CD4-positive, CD25-positive, alpha-beta regulatory T cell (primary cell): ENCODE measurements at places on chromosomes 4 and X. TPM values are rescaled to one million over a fixed set of nuclear protein-coding genes. Genes with fewer than 3 reads are reported as not detected.

DNA sequence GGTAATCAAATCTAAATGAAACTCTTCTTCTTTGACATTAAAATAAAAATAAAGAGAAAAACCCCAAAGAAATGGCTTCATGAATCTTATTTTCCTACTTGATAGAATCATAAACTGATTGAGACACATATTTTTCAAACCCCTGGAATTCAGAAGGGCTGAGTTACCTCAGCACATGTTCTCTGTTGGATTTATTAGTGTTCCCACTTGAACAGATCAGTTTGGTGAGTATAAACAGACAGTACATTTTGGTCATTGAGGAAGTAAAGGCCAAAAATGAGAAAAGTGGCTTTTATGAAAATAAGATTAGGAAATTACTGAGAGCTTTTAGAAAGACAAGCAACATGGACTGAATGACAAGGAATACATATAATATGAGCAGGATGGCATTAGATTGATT, 620.4 kb downstream of the ANKRD50 start:
- DNase-seq: no peak

DNA sequence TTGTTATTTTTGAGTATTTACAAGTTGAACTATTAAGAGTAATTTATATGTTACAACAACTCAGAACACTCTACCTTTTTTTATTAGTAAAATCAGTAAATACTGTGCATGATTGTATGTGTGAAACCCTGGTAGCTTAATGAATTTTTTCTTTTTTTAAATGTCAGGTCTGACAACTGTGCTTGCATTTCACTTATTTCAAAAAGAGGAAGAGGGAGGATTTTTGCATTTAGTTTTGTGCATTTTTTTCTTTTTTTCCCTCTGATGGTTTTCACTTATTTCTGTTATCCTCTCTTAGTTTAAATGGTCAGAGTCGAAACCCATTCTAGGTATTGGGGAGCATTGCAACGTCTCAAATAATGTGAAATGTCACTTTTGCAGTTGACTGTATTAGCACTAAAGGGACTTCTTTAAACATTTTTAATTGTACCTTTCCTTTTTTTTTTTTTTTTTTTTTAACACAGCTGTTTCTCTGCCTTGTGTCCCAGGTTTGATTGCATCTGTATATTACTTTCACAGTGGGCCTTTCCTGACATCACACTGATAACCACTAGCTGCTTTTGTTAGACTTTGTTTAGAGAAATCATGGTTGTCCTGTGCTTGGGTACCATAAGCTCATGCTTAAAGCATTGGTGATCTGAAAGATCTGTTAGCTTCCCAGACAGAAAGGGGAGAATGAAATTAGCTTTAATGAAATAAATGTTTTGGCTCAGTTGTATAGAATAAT, 28.5 kb downstream of the MOB1B start:
- DNase-seq: no peak

DNA sequence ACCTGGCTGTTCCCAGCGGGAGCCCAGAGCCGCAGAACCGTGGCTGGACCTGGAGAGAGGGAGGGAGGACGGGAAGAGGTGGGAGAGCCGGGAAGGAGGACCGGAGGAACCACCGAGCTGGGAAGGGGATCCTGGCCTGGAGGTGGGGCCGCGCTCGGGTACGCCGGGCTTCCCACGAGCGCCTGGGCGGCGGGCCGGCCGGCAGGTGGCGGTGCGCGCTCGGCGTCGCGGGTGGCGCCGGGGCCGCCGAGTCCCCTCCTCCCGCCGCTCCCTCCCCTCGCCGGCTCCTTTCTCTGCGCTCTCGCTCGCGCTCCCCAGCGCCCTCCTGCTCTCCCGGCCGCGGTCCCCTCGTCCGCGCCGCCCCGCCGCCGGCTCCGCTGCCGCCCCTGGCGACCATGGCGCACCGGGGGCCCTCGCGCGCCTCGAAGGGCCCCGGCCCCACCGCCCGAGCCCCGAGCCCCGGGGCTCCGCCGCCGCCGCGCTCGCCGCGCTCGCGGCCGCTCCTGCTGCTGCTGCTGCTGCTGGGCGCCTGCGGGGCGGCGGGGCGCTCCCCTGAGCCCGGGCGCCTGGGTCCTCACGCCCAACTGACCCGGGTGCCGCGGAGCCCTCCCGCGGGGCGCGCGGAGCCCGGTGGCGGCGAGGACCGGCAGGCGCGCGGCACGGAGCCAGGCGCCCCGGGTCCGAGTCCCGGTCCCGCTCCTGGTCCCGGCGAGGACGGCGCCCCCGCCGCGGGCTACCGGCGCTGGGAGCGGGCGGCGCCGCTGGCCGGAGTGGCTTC, at the start of gene SORCS2:
TSS of gene SORCS2 (plus strand) at position 287 of the 778 bp plus-strand sequence.
- peak; percentile 14 for DNase-seq

DNA sequence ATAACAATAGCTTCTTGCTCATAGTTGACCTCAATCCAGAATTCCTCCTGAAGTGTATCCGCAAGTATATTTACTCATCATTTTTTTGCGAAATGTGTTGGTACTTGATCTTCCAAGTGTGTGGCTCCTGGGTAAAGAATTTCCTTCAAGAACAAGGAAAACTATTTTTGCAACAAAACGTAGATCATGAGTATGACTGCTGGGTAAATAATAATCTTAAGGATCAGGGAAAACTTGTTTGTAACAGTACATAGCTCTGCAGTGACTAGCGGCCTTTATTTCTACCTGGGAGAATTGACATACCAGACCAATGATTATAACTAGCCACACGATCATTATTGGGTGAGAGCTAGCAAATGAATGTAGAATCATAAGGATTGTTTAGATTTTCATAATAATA, 1311.7 kb downstream of the ARAP2 start:
- DNase-seq: no peak

- DNase-seq: no peak
These were observed 76.2 kb downstream of the UNC5C start for GRCh38 chr4:95472534-95472933.

DNA sequence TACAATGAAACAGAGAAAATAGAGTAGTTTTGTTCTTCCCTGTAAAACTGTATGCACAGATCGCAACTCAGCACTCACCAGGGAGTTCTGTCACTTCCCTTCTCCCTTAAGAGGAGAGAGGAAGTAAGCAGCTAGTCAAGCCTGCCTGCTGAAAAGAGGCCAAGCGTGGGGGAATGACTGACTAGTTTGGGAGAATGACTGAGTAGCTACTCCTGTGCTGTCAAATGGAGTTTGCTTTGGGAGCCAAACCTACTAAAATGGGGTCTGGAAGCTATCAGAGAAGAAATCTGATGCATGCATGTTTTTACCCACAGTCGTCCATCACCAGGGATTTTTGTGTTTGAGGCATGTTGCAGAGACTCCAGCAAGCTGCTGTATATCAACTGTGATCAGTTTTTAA, 54.6 kb upstream of the LHFPL1 start:
- DNase-seq: no peak

- no peak for DNase-seq
These were observed 17.4 kb upstream of the LNX1 start for GRCh38 chr4:53608649-53609048.

GRCh38 chr4:38190717-38191178, 230.6 kb downstream of the PTTG2 start:
- no peak for DNase-seq

DNA sequence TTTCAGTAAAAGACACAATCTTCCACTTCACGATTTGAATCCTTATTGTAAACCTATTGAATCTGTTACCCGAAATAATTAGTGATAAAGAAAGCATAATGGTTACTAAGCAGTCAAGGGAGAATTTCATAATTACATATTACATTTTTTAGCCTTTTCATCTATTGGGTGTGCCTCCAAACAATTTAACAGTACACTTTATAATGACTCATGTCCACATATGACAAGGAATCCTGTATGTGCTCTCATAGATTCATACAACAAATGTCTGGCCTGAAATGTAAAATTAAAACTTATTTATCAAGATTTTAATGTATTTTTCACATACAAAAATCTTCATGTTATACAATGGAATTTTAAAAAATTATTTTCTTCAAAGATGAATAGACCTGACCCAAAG, 39.4 kb downstream of the PPP3CA start:
- DNase-seq: no peak

DNA sequence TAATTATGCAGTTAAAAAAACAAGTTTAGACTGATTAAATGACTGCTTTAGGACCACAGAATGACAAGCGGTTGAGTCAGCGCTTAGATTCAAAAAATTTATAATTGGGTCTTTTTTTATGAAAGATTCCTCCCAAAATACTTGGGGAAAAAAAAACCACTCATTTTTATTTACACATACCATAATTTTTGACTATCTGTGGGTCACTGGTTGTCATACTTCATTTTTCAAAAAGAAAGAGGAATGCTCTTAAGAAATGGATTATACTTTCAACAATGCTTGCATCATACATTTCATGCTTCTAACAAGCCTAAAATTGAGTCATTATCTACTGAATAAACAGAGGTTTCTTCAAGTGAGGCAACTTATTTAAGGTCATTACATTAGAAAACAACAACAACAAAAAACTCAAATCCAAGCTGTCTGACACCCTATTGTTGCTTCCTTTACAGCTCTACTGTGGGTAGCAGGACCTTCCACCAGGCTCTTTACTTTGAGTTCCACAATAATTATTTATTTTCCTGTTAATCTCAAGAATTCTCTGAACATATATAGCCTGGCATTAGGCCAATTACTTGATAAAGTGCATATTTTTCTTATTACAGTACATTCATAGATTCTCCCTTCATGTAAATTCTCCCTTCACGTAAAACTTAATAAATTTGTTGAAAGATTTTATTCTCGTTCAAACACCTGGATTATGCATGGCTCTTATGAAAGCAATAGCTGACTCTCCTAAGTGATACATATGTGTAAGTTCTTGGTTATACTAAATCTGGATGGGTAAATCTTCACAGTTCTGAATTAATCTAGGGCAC, 445.5 kb downstream of the PCDH10 start:
- no peak for DNase-seq

DNA sequence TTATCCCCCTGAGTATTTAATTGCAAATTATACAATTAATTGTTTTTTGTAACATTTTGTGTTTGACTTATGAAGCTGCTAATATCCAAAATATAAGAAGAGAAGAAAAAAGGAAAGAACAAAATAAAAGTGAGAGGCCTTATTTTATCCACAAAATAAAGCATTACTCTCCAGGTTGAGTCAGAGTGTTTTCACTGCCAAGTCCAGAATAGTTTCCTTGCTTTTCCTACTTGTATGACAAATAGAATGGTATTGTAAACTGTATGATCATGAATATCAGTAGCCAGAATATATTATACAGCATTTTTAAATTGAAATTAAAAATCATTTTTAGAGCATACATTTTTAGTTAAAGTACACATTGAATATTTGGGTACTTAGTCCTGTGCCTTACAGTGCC, 237.8 kb downstream of the NDST4 start:
- no peak for DNase-seq

DNA sequence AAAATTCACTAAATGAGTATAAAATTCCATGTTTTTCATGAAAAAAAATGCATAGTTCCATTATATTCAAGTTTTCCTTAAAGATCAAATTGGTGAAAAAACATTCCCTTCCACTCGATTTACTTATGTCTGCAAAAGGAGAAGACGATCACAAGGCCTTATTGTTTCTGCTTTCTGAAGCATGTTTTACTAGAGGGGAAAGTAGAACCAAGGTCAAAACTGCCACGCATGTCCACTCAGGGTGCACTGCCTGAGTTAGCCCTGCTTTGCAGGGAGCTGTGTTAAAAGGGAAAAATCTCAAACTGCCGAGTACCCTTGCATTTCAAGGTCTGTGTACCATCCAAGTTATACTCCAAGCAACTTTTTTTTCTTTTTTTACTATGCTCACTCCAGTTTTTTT, 57.2 kb downstream of the TRAPPC11 start:
- DNase-seq: no peak

GRCh38 chrX:27391623-27392022, 71.5 kb downstream of the PPP4R3C start:
- no peak for DNase-seq

- peak; percentile 16 for DNase-seq
These were observed 51.5 kb upstream of the PRPS1 start for GRCh38 chrX:107576841-107577240.

- no peak for DNase-seq
These were observed 58.6 kb upstream of the USP9X start for GRCh38 chrX:41026702-41027078.

DNA sequence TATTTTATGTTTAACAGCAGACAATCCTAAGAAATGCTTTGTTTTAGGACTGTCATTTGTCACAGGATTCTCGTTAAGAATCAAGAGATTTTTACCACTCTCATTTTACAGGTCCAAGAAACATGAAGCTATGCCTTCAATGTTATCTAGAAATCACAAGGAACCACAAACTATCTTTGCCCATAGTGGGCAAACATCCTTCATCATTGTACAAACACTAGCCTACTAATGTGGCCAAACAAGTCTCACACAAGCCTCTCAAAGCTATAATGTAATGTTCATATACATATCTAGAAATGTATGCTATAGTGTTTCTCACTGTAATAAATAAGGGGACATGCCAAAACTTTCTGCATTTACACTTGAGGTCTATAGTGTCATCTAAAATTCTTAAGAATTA, 26.8 kb downstream of the ZMAT1 start:
- DNase-seq: no peak

DNA sequence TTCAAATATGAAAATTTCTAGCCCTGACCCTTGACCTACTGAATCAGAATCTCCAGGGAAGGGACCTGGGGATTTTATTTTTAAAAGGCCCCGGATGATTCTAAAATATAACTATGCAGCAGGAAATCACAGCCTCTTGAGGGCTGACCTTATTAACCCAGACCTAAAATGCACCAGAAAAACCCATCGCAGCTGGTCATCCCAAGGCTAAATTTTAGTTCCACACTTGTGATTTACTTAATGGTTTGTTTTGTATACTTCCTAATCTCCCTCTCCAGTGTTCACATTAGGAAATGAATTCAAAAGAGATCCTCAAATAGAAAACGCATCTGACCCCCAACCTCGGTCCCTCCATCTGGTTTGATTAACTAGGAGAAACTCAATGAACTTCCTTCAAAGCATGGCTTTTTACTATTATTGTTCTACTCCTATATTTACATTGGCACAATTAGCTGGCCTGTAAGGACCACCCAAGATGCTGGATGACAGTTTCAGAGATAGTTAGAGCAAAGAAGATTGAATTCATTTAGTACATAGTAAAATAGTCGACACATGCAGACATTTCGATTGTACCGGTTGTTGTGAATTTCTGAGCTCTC, 147.8 kb upstream of the MED14 start:
- no peak for DNase-seq

GRCh38 chr4:110452546-110452945, 23.4 kb upstream of the ENPEP start:
- no peak for DNase-seq

GRCh38 chrX:18970465-18970864, 13.4 kb downstream of the PHKA2 start:
- DNase-seq: no peak

WDR17 gene
- 0.22 TPM for total RNA-seq

JAKMIP1 gene
- 39.7 TPM for total RNA-seq

SCD5 gene
- total RNA-seq: 0.12 TPM

GAB1 gene
- total RNA-seq: 1.2 TPM

TKTL2 gene
- not detected for total RNA-seq

GPAT3 gene
- 2.4 TPM for total RNA-seq

ARMCX6 gene
- total RNA-seq: 33.6 TPM

PASD1 gene
- not detected for total RNA-seq

EDNRA gene
- total RNA-seq: not detected

PABPC4L gene
- total RNA-seq: not detected

C4orf17 gene
- total RNA-seq: not detected

IL2 gene
- 1.0 TPM for total RNA-seq

HHIP gene
- total RNA-seq: not detected

CFAP299 gene
- not detected for total RNA-seq

ADGRA3 gene
- 2.1 TPM for total RNA-seq
